ENCODE measurements at places on chromosomes 2 and 18. TPM values are rescaled to one million over a fixed set of nuclear protein-coding genes. Genes with fewer than 3 reads are reported as not detected.

Gene CAPN13
- polyA plus RNA-seq: not detected

Gene NYAP2
- polyA plus RNA-seq: not detected

Gene MRPL44
- 33.1 TPM for polyA plus RNA-seq

GRCh38 chr2:13681936-13682335 lies 950.6 kb upstream of the LRATD1 start:
- no peak for DNase-seq

GRCh38 chr2:79580175-79580574 lies 67.3 kb downstream of the CTNNA2 start:
- no peak for DNase-seq

- no peak for DNase-seq
Measured at GRCh38 chr18:79834834-79835233, 37.1 kb downstream of the KCNG2 start.

DNA sequence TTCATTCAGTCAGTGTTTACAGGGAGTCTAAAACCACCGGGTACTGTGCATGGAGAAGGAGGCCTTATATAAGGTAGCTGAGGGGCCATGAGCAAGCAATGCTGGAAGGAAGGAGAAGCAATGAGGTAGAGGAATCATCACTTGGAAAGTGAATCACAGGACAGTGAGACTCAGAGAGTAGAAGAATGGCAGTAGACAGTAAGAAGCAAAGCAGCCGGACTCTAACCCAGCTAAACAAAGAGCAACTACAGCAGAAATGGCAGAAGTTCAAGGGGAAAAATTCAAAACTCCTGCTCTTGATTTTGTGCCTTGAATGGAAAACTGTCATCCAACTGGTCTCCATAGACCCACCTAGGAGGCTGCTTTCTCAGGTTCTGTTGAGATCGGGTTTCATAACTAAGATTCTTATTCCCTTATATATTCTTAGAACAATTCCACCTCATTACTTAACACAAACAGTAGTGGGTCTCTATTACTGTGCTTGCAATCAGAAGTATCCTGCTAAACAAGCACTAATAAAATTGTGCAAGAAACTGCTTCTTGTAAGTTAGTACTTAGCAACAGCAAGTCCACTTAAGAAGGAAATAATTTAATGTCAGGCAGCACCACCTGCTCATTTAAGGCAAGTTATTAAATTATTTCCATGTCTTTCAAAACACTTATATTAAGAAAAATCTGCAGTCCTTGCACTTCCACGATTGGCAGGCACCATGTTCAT lies 68.0 kb downstream of the RBMS1 start:
- no peak for DNase-seq

GRCh38 chr2:66481100-66481549 lies 46.2 kb downstream of the MEIS1 start:
- no peak for DNase-seq

- no peak for DNase-seq
Measured at GRCh38 chr18:22432657-22433137, 15.0 kb upstream of the CTAGE1 start.

DNA sequence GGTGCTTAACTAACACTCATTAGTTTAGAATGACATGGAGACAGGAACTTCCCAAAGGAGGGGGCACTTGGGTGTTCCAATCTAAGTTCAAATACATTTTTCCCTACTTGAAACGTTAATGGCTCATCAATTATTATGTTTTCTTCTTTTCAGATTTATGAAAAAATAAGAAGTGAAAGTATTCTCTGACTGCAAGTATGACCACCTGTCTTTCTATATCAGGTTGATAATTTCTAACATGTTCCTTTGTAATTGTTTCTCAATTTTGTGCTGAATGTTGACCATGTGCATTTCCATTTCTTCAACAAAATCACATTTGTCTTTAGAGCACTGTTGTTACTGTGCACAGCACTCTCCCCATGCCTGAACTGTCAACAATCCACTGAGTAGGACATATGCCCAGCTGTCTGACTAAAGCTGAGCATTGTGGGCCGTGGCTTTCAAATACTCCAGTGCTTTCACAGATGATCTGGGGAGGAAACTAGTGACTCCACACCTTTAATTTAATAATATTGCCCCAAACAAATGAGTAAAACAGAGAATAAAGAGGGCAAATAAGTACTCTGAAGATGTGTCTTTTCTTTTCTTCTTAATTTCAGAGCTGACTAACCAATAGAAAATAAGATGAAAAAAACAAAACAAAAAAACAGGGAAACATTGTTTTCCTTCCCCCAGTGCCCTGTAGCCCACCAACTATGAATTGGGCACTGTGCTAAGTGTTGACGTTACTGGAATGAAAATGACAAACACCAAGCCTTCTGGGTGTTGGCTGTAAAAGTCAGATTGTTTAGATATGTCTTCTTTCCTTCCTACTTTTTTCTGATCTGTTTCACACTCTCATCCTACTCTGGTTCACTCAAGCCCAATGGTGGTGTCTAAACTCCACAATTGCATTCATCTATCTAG lies 16.0 kb downstream of the LANCL1 start:
- no peak for DNase-seq

- DNase-seq: no peak
Measured at GRCh38 chr18:23102493-23103261, 32.6 kb upstream of the CABLES1 start.
